ENCODE measurements at places on chromosomes 2 and 18. TPM values are rescaled to one million over a fixed set of nuclear protein-coding genes. Genes with fewer than 3 reads are reported as not detected.

Gene ACTG2
- total RNA-seq, result not detected

Gene UGT1A10
- total RNA-seq, result not detected

Gene MAPK4
- 0.05 TPM for total RNA-seq

Gene MYO7B
- total RNA-seq, result 1.2 TPM

Gene HDAC4
- total RNA-seq, result 36.3 TPM

Gene COPS8
- 133 TPM for total RNA-seq

Gene METAP1D
- total RNA-seq, result 2.4 TPM

Gene PLGLB2
- total RNA-seq, result 0.99 TPM

Gene AFF3
- 5.8 TPM for total RNA-seq

- no peak for DNase-seq
These were observed 316.1 kb upstream of the MMADHC start for GRCh38 chr2:149903626-149904025.

DNA sequence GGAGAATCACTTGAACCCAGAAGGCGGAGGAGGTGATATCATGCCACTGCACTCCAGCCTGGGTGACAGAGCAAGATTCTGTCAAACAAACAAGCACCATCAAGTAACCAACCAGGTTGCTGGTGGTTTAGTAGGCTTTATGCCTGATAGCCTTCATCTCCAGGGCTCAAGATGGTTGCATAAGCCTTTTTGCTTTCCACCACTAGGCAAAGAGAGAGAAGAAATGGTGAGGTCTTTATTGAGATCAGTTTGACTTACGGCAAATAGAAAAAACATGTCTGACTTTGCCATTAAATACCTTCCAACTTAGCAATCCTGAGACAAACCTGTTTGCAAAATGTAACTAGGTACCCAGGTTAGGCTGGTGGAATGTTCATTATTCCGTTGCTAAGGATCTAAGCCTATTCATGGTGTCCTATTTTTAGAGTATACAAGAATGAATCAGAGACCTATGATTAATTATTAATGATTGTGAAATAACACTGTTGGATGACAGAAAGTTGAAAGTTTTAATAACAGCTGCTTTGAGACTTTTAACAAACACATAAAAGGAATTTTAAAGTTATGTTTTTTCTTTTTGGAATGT, 53.5 kb upstream of the SLC38A11 start:
- no peak for DNase-seq

- DNase-seq, result no peak
These were observed 235.8 kb upstream of the FN1 start for GRCh38 chr2:215671691-215672090.

DNA sequence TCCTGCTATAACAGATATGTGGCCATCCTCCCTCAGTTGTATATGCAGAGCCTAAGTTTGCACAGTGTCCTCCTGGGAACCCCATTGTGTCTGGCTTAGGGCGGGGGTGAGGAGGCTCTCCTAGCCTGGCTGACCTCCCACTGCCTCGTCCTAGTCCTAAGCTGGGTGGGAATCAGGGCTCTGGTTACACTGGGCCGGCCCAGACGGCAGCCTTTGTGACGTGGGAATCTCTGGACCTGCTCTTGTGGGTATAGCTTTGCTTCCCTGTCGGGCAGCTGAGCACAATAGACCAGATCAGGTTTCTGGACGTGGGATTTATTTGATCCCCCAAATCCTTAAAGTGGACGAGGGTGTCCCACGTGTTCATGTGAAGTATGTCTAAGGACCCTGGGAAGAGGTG, 2.9 kb downstream of the ACKR3 start:
- no peak for DNase-seq

DNA sequence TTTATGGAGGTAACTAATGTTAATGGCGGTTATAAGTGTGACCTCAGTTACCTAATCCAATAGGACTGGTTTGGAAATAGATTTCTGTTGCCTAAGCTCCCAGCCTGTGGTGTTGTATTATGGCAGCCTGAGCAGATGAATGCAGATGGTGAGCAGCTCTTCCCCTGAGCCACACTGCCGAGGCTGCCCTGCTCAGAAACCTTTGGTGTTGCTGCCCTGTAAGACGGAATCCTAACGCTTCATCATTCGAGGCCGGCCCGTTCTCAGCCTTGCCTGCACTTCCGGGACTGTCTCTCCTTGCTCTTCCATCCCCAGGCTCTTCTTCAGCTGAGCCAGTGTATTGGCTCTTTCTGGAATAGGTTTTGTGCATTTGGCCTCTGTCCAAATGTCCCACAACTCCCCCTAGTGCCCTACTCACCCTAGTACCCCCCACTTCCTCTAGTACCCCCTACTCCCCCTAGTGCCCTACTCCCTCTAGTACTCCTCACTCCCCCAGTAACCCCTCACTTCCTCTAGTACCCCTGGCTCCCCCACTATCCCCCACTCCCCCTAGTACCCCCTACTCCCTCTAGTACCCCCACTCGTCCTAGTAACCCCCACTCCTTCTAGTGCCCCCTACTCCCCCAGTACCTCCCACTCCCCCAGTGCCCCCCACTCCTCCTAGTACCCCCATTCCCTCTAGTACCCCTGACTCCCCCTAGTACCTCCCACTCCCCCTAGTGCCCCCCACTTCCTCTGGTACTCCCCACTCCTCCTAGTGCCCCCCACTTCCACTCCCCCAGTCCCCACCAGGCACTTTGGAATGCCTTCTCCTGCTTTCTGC, 106.0 kb upstream of the TAF1B start:
- DNase-seq, result no peak

GRCh38 chr2:68171684-68172083, 14.0 kb downstream of the PNO1 start:
- DNase-seq, result no peak

DNA sequence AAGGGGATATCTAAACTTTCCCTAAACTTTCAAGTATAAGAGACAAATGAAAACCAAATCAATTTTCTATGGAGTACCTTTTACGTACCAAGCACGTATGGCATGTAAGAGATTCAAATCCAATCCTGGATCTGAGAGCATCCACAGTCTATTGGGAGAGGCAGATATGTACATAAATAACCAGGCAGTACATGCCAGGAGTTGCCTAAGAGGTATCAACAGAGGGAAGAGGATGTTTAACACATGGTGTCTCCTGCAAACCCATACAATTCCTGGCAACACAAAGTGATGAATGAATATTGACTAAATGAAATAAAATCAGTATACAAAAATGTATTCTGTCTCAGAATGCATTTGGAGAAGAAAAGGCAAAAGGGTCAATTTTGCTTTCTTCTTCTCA, 116.6 kb downstream of the PIGN start:
- DNase-seq, result no peak

DNA sequence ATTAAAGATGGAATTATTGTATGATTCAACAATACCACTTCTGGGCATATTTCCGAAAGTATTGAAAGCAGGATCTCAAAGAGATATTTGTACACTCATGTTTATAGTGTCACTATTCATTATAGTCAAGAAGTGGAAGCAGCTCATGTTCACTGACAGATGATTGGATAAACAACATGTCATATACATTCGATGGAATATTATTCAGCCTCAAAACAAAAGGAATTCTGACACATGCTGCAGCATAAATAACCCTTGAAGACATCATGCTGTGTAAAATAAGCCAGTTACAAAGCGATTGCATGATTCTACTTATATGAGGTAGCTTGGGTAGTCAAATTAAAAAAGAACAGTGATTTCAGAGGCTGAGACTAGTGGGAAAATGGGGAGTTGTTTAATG, 39.3 kb upstream of the PROKR1 start:
- DNase-seq, result no peak

GRCh38 chr2:236633219-236633570, 63.6 kb downstream of the ACKR3 start:
- DNase-seq, result no peak

DNA sequence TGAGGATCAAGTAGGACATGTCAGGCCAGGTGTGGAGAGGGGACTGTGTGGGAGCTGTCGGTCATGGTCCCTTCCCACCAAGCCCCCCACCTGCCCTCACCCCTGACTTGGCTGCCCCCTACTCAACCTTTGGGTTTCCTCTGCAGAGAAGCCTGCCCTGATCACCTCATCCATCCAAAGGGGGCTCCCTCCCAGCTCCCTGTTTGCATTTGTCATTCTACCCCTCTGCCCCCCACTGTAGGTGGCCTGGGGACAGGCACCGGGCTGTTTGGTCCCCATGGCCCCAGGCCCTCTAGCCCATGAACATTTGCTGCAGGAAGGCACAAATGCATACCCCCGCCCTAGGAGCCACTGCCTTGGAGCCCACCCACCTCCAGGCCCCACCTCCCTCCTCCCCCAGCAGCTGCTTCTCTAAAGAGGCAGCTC, 115.0 kb downstream of the SMAD7 start:
- no peak for DNase-seq

GRCh38 chr2:52810460-52810859, 957.1 kb upstream of the CHAC2 start:
- no peak for DNase-seq

DNA sequence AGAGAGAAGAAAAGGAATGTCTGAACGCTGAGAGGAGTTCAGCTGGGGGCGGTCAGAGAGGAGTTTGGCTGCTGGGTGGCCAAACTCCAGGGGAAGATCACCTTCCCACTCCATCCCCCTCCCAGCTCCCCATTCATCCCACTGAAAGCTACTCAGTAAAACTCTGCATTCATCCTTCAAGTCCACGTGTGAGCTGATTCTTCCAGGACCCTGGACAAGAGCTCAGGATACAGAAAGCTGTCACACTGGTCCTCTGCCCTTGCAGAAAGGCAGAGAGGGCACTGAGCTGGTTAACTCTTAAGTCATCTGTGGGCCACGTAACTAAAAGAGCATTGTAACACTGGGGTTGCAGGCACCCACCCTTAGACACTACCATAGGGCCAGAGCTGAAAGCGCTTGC, 132.1 kb upstream of the ARL4C start:
- no peak for DNase-seq

DNA sequence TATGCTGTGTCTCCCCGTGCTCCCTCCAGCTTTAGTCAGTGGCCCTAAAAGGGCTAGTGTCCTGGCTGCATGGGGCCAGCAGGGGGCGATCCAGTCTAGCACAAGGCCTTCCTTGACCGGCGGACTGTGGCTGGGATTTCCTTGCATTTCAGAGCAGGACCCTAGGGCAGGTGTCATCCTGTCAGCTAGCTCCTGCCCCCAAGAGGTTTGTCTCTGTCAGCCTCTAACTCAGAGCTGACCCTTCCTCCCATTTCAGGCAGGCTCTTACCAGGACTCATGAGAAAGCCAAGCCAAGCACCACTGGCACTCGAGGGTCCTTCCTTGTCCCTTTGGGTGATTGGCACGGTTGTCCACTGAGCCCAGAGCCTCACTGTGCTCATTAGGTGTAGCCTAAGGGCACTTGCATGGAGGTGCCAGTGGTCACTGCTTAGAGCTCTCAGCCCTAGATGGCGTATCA, 140.3 kb downstream of the RPIA start:
- no peak for DNase-seq

GRCh38 chr2:119387381-119388129, 20.8 kb downstream of the DBI start:
- no peak for DNase-seq

DNA sequence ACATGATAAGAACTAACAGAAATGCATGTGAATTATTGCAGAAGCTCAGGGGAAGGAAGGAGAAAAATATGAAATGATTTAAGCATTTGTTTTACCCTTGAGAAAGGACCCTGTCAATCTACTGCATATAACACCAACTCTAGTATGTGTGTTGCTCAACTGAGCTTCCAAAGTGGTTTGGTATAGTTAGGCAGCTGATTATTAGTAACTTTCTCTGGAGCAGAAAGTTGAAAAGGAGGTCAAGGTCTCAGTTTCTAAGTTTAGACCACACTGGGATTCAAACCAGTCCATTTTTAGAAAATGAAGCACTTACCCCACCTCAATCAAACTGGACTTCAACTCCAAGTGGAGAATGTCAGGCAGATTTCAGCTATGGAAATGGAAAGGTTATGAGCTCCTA, 123.3 kb upstream of the CDC42EP3 start:
- DNase-seq, result no peak

- no peak for DNase-seq
These were observed 159.1 kb downstream of the GALNT1 start for GRCh38 chr18:35740656-35741055.

DNA sequence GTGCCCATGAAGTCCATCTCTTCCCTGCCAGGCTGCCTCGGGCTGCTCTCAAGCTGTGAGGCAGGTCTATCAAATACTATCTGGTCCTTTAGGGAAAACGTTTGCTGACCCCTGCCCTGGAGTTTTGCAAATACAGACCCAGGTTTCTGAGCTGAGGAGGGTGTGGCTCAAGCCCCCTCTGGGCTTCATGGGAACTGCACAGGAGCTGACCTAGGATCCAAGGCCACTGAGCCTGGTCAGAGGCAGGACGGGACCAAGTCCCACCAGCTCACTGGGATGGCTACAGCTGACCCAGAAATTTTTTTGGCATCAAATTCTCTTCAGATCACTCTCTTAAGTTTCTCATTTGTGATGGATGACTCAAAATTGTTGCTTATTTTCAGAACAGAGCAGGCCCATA, 14.1 kb downstream of the ZNF516 start:
- no peak for DNase-seq

DNA sequence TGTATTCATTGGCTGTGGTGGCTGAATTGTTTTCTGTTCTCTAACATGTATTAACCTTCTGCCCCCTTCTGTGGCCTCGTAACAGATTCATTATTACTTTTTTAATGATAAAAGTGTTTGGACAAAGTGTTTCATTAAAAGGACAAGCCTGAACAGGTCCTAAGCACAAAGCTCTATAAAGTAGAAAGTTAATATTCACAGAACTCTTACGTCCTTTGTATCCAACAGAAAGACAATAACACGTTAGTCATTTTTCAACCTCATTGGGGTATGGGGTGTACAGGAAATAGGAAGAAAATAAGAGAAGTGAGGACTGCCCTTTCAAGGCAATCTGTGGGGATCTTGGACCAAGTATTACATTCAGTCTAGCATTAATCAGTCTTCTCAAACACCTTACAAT, 105.5 kb upstream of the RGPD4 start:
- no peak for DNase-seq

DNA sequence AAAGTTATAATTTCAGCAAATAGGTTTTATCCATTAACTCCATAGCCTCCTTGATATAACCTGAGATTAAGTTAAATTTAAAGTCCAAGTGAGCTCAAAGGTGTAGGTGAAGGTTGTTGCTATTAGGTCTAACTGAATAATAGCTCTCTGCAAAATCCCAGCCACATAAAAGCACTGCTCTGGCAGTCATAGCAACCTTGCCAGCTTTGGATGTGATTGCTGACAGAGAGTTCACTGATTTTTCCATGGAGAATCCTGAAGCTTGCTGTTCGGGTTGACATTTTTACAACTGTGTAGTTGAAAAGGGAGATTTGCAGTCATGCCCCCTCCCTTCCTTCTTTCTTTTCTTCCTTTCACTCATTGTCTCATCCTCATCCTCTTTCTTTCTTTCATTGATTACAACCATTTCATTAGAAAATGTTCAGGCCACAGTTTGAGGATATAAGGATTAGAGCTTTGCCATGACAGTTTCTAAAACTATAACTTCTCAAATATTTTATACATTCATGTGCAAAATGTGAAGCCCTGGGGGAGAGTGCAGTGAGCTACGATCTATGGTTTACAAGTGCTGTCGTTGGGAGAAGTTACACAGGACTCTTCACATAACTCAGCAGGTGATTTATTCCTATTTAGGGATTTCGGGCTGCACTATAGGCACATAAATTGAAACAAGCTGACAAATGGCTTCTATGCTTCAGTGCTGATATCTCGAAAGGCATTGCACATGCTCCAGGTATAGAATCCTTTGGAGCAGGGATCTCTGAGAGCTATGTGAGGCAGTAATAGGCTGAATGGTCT, 193.8 kb downstream of the LRRTM4 start:
- DNase-seq, result no peak
